Stimulated activated naive CD4-positive, alpha-beta T cell treated with Interleukin-2 at 50 U/mL for 16 hours (primary cell): ENCODE measurements at places on chromosomes 16 and 17.

DNA sequence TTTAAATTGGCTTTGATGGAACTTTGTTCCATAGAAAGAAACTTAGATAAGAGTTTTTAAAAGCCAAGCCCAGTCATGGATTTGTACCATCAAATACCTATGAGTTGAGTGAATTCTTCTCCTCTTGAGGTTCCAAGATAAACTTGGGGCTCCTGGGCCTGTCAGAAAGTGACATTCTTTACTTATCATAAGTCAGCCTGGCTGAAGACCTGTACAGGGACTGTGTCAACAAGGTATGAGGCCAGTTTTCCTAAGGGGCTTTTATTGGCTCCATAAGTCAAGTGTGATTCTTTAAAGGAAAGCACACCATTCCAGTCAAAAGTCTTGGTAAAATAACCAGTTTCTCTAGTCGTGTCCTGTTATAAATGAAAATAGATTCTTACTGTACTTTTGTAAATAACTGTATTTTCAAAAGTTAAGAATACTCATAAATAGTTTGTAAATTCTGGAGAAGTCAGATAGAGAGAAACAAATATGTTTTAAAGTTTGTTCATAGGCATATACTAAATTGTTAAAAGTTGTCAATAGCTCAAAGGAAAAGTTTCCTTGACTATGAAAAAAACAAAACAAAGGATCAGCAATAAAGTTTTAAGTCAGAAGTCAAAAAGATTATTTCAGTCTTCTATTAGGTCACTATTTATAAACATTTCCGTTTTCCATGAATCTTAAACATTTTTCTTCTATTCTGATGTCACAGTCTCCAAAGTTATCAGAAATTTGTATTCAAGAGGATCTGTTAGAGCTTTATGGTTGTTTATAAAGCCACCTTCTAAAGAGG, 22.5 kb upstream of the MYO1D start:
- no peak for DNase-seq

DNA sequence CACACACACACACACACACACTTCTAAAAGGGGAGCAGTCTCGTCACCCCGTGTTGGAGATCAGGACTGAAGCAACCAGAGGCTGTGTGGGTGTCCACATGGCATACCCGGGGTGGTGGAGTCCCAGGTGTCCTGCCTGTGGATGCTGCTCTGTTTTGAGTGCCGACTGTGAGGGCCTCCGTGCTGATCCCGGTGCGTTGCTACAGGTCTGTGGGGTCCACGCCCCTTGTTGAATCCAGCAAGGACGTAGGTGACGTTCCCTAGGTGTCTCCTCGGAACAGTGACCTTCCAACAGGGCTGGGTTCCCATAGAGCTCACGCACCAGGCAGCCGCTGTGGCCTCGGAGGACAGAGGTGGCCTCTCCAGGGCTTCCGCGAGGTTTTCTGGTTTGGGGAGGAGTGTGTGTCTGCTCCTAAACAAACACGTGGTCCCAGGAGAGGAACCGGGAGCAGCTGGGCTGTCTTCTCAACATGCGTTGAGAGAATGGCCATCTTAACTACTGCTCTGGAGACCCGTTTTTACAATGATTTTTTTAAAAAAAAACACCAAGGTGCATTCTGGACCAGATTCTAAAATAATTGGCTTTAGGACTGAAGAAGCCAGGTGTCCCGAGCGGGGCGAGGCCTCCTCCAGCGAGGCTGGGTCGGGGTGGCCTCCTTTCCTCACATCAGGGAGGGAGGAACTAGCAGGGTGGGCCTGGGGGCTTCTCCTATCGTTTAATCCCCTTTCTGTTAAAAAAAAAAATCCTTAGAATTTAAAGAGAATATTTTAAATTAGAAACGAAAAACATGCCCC, 100.6 kb upstream of the ZNF750 start:
- DNase-seq = no peak

DNA sequence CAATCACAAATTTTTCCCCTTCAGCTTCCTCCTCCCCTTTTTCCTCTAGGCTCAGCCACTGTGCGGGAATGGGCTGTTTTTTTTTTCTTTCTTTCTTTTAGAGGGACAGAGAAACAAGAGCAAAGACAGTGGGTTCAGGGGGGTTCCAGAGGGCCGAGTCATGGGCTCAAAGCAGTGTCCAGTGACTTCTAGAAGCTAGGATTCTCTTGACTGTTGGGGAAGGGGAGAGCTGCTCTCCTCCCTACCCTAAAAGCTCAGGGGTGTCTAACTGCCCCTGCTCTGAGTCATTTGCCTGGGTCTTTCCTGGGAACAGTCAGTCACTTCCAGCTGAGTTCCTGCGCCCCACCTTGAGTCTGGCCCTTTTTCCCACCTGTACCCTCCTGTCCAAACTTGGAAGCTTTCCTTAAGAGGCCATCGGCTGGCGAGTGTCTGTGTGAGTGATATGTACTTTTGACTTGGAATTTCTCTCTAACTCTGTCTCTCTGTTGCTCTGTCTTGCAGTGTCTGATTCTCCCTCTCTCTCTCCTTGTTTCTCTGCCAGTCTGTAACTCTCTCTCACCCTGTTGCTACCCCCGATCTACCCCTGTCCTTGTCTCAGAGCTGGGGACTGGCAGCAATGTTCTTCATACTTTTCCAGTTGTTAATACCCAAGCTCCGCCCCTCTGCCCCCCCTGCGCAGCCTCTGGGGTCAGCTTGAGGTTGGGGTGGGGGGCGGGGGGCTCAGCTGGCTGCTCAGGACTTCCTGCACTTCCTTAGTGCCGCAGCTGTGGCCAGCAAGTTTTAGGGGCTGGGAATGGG, 2.4 kb downstream of the THRA start:
- no peak for DNase-seq

GRCh38 chr16:27960619-27961295, 102.8 kb downstream of the GSG1L start:
- no peak for DNase-seq

- no peak for DNase-seq
These were observed 7.0 kb upstream of the EFNB3 start for GRCh38 chr17:7697828-7698588.

- DNase-seq = no peak
These were observed 40.5 kb downstream of the LCMT1 start for GRCh38 chr16:25151996-25152395.
